Stimulated activated CD4-positive, alpha-beta T cell treated with anti-CD3 and anti-CD28 coated beads, Interleukin-15, amount 100 ng/mL, for 1 hour (primary cell): ENCODE measurements at places on chromosomes 7 and 10.

DNA sequence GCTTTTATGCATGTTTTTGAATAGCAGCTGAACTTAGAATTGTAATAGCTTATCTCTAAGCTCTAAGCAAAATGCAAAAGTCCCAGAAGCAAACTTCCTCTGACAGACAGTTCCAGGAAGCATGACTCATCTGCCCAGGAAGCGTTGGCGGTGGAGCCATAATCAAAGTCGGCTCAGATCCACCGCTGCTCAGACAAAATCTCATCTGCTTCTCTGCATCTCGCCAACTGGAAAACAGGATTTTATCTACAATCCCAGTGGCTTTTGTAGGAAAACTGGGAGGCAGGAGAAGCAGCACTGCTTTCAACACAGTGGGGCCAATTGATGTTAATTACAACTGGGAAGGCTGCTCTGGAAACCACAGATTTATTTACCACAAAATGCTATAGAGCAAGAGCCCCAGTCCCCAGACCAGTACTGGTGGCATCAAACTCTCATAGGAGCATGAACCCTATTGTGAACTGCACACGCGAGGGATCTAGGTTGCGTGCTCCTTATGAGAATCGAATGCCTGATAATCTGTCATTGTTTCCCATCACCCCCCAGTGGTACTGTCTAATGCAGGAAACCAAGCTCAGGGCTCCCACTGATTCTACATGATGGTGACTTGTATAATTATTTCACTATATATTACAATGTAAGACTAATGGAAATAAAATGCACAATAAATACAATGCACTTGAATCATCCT is 99.9 kb downstream of the CUBN start:
- peak; percentile 70 for DNase-seq

DNA sequence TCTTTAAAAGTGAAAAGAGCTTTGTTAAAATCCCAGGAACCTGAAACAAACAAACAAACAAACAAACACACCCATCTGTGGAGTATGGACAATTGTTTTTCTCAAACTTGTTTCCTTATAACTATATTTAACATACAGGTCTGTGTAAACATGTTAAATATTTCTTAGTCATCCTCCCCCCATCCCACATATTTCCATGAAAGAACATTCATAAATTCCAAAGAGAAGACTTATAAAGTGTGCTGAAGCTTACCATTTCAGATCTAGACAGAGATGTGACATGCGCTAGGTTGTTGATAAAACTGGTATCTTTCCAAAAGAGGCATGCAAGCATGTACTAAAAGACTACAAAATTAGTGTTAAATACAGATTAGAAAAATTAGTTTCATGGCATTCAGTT is 6.5 kb downstream of the FKBP14 start:
- DNase-seq = no peak

DNA sequence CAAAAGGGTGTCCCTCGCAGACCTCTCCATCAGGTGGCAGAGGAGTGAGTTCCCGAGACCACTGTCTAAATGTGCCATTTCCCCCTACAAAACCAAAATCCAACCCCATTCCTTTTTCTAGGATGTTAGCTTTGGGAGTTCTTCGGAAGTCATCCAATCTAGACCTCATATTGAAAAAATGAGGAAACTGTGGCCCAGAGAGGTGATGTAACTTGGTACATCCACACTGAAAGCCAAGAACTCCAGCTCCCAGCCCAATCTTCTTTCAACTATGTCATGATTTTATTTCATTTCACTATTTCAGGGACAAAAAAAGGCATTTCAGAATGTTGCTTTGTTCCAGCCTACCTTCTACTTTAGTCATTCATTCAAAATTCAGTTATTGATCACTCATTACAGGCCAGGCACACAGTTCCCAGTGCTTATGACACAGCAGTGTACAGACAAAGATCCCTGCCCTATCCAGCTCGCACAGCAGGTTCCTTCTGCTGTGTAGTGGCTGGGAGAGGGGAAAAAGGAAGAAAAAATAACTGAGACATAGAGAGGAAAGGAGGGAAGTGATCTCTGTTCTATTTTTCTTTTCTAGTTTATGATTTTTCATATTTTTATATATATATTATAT is 35.8 kb downstream of the SCRN1 start:
- no peak for DNase-seq

GRCh38 chr10:128614802-128615553 is 488.8 kb upstream of the MKI67 start:
- DNase-seq = no peak

- no peak for DNase-seq
Measured at GRCh38 chr10:88374392-88375175, 208.5 kb downstream of the RNLS start.

GRCh38 chr10:65518379-65518778 is 1407.5 kb upstream of the LRRTM3 start:
- no peak for DNase-seq

DNA sequence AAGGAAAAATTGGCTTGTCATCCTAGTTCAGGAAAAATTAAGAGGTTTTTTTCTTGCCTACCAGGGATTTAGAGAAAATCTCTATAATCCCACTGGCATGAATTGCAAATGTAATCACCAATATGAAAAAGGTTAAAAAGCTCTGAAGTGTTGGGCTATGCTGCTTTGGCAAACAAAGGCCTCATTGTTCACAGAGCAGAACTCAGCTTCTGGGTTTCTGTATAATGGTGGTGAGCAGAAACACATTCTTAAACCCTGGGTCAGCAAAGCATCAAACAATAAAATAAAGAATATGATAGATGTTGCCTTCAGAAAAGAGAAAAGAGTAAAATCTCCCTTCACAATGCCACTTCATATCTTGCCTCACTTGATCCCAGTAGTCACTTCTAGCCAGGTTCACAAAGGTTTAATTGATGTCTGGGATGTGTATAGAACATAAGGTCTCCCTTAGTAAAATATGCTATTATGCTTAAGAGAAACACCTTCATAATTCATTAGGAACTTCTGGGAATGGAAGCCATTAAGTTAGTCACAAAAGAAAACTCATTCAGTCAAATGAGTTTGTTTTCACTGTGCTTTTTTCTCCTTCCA is 1255.5 kb upstream of the PHF14 start:
- DNase-seq = no peak

DNA sequence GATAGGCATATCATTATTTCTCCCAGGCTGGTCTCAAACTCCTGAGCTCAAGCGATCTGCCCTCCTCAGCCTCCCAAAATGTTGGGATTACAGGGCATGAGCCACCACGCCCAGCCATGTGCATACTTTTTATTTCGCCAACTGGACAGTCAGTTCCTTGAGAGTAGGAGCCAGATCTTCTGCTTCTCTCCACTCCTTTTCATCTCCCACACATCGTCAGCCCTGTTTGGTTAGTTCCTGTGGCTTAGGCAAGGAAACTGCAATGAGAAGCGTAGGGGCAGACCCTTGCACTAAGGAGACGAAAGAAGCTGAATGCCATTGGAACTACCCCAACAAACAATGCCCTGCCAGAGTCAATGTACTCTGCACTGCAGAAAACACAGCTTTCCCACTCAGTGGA is 178.2 kb downstream of the TRIL start:
- DNase-seq = no peak

- no peak for DNase-seq
Measured at GRCh38 chr7:143410521-143411004, 1.9 kb upstream of the EPHA1 start.
